ENCODE measurements at places on chromosomes 2 and 18. TPM values are rescaled to one million over a fixed set of nuclear protein-coding genes. Genes with fewer than 3 reads are reported as not detected.

- no peak for DNase-seq
Observed at GRCh38 chr2:3208591-3208990, 169.0 kb downstream of the EIPR1 start.

The NAT8 gene
- not detected for total RNA-seq

DNA sequence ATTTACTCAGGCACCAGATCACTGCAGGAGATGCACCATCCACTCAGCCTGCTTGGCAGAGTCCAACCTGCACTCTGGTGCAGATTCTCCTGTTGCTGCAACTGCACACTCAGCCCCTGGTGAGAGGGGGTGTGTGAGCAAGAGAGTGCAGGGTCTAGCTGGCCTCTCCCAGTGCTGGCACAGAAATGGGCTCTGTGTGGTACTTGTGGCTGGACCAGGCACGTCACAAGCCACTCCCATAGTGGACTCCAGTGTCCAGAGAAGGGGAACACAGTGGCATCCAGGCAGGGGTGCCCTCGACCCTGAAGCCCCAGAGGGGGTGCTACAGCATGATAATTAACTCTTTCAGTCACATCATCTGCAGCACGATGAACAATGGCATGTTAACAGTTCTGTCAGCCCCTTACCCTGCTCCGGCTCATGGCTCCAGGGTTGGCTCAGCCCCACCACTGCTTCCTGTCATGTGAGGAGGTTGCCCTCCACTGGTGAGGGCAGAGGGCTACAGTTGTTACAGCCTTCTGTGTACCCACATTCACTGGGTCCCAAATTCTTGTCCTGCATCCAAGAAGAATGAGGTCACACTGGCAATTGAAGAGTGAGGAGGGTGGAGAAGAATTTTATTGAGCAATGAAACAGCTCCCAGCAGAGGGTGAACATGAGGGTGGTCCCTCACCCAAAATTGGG is 135.7 kb downstream of the EVA1A start:
- peak; percentile 8 for DNase-seq

GRCh38 chr2:152542995-152543481 is 174.2 kb downstream of the PRPF40A start:
- DNase-seq, result peak; percentile 99

The TFCP2L1 gene
- 0.05 TPM for total RNA-seq

The CNGA3 gene
- not detected for total RNA-seq

DNA sequence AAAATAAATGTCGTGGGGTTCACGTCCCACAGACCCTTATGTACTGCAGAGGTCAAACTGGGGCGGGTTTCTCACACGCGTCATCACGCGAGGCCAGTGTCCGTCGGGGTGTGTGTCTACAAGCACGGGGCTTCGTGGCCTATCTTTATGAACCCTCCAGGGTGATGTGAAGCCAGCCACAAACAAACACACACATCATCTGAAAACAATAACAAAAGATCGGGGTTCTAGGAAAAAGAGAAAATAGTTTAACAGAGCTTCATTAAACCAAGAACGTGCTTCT is 23.3 kb downstream of the LDLRAD4 start:
- DNase-seq, result no peak

DNA sequence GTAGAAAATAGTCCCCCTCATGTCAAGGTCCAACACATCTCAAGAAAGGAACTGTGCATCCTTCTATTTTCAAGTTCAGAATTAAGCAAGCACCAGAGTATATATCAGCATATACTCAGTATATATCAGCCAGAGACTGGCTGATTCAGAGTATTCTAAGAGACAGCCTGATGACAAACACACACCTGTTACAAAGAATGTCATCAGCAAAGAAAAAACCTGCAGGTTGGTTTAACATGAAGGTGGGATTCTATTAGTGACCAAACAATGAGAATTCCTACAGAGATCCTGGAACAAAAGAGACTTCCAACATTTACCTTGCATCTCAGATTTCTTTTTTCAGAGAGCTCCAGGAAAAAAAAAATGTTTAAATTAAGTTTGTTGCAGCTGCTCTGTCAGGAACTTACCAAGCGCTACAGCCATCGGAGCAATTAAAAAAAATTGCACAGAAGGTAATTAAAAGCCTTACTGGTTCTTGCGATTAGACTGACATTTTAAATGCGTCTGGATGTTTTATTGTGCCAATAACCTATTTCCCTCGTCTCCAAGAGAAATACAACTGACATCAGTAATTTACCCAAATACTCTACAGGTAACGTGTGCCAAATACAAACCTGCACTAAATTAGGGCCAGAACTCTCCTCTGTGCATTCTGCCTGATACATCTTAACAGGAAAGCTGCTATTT is 218.1 kb downstream of the HNMT start:
- no peak for DNase-seq

- DNase-seq, result no peak
Observed at GRCh38 chr18:64398320-64398719, 249.4 kb upstream of the LINC00305 start.

- DNase-seq, result no peak
Observed at GRCh38 chr2:127674241-127675209, 805 bp downstream of the LIMS2 start.

GRCh38 chr2:25483607-25484266 is 142.0 kb upstream of the DNMT3A start:
- no peak for DNase-seq

The SDC1 gene
- total RNA-seq, result 74.3 TPM

- no peak for DNase-seq
Observed at GRCh38 chr2:15780912-15781574, 159.3 kb upstream of the MYCN start.

- DNase-seq, result no peak
Observed at GRCh38 chr2:11310212-11310611, 34.2 kb downstream of the ROCK2 start.

- no peak for DNase-seq
Observed at GRCh38 chr2:203891474-203891873, 23.9 kb downstream of the CTLA4 start.
